ENCODE measurements at places on chromosomes 7 and 10.

GRCh38 chr10:84626397-84627087 lies 298.2 kb downstream of the CCSER2 start:
- DNase-seq, result no peak

- no peak for DNase-seq
These were observed 94.5 kb downstream of the PTPRE start for GRCh38 chr10:128001363-128001745.

DNA sequence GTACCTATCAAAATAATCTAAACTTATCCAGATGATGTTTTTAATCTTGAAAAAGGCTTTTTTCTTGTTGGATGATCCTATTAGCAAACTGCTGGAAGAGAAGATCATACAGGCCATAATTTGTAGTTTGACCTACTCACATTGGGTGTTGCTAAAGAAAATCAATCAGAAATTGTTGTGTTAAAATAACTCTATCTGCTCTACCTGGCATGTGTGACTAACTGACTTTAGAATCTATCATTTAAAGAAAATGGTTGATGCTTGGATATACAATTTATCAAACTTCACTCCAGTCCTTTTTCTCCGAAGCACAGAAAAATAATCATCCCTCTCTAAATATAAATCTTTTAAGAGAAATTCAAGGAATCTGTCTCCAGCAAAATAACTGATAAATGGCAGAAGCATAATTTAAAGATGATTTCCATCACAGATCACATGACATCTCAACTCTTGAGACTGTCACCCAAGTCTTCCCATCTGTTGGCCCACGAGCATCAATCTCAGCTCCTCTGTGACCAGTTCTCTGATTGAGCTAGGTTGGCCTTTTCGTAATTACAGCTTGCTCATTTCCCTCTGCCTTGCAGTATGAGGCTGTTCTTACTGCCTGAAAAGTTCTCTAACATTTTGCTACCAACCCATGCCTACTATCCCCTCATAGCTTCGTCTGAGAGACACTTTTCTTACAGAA lies 36.4 kb downstream of the CABCOCO1 start:
- DNase-seq, result no peak

DNA sequence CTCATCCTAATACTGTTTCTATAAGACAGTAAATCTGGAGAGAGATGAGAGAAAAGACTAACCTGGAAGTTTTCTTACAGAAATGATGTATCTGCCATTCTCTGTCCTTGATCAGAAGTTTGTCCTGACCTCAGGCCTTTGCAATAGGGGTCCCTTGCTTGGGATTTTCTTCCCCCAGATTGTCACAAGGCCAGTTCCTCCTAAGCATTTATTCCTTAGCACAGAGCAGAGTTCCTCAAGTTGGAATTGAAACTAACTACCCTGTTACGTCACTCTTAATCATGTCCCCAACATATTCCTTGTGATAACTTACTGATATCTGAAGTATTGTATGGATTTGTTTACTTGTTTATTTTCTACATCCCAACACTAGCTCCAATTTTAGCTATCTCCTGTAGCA lies 202.1 kb downstream of the COBL start:
- no peak for DNase-seq

DNA sequence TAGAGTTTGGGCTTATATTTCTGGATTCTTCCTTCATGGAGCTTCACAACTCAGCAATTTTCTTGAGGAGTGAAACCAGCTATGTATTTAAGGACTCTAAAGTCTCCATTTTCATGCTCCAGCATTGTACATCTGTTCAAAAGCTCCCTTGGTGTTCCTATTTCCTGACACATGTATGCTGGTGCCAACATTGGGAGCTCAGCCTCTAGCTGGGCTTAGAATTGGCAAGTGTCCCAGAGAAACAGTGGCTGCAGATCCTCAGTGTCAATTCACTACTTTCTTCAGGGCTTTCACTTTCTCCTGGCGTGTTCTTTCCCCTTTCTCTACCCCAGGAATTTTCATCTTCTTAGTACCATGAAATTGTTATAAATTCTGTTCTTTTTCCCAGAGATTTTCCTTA lies 103.1 kb downstream of the ZNF467 start:
- no peak for DNase-seq

GRCh38 chr10:103960103-103960502 lies 6.8 kb upstream of the SLK start:
- DNase-seq, result no peak

DNA sequence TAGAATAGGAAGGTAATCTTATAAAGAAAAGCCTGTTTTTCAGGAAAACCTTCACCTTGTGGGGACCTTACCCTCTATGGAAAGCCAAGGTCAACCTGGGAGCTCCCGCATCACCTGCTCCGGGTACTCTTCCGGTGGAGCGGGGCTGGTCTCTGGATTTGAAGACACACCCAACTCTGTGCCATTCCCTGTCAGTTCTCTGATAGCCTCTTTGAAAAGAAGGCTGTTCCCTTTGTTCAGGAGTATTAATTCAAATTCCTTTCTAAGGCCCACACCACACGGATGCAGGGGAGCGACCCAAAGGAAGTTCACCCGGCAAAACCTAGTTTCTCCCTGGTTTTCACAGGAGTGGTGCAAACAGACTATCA lies 10.7 kb downstream of the CTBP2 start:
- no peak for DNase-seq

- DNase-seq, result no peak
These were observed 18.0 kb downstream of the AQP1 start for GRCh38 chr7:30929686-30930085.

- DNase-seq, result no peak
These were observed 172.8 kb downstream of the ZMYND11 start for GRCh38 chr10:308101-308500.

DNA sequence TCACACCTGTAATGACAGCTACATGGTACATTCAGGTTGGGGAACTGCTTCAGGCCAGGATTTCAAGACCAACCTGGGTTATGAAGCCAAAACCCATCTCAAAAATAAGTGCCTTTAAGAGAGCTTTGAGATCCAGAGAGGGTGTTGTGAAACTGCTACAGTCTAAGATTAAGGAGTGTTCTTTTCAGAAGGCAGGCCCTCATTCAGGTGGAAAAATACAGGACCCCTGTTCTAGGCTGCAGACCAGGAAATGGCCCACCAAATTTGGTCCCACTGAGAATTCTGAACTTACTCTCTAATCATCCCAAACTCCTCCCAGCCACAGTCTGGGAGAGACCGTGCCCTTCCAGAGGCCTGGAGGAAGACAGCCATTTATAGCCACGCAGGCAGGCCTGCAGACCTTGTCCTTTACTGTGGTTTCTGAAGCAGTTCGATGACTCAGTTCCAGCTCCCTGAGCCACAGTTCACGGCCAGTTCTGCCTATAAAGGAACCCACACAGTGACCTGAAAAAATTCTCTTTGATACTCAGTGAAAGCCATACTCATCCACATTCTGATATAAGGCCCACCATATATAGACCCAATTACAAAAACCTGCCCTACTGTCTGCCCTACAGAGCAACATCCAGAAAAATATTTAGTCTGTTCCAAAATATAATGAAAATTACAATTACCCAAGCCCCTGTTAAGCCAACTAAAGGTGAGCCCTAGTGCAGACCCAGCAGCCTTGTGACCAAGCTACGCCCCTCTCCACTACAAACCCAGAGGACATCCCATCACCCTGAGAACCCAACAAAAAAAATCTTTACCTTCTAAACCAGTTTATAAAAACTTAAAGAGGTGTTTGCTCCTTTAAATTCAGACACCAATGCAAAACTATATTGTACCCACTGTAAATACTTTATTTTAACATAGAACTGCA lies 21.2 kb downstream of the ZNF680 start:
- DNase-seq, result no peak

DNA sequence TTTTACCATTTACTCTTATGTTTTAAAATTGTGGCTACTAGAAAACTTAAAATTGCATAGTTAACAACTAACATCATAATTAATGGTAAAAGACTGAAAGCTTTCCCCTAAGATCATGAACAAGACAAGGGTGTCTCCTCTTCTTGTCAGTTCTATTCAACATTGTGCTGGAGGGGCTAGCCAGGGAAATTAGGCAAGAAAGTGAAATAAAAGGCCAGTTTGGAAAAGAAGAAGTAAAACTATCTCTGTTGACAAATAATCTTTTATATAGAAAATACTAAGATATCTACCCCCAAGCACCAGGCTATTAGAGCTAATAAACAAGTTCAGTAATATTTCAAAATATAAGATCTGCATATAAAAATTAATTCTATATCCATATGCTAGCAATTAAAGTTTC lies 46.9 kb upstream of the MXI1 start:
- no peak for DNase-seq

- no peak for DNase-seq
These were observed 40.9 kb downstream of the DLD start for GRCh38 chr7:107931740-107932515.

- no peak for DNase-seq
These were observed 28.2 kb downstream of the KAT6B start for GRCh38 chr10:74854610-74855009.

GRCh38 chr10:74901301-74901700 lies 74.9 kb downstream of the KAT6B start:
- DNase-seq, result no peak
